NCI-H146 (cell line): ENCODE measurements at places on chromosomes 7 and 10.

- no peak for DNase-seq
These were observed 3.3 kb downstream of the SRGN start for GRCh38 chr10:69091143-69091651.

DNA sequence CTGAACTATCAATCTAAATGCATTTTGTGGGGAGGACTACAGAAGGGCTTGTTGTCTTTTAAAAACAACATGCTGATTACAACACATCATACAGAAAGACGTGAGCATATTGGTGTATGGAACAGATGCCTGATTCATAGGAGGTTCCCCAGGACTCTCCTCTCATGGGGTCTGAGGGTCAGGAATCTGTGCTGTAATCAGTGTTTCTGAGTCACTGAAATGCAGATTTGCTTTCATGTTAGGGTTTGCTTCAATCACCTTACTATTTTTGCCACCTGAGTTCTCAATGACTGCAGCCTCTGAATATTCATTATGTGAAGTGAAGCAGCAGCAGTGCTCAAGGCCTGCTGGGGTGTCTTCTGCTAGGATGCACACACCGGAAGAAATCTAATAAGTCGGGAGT, 550 bp upstream of the ANK3 start:
- no peak for DNase-seq

DNA sequence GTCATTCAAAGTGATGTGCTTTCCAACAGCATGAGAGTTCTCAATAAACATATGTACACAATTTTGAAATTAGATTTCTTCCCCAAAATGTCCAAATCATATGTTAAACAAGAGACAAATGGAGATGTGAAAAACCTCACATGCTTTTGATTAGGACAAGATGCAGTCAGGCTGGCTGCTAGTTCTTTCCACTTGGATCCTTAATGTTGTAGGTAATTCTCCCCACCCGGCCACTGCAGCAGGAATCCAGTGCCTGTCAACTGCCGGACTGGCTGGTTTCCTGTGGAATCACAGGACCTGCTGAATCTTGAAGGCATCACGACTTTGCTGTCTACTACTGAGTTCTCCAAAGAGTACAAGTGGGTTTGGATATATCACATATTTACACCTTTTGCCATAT, 138.6 kb upstream of the AKR1E2 start:
- no peak for DNase-seq

GRCh38 chr7:47484457-47484856, 97.5 kb downstream of the TNS3 start:
- no peak for DNase-seq

- no peak for DNase-seq
These were observed 5.3 kb downstream of the HOXA11 start for GRCh38 chr7:27179503-27180430.

- peak; percentile 16 for DNase-seq
These were observed 100.2 kb upstream of the PRSS58 start for GRCh38 chr7:142357953-142358520.

DNA sequence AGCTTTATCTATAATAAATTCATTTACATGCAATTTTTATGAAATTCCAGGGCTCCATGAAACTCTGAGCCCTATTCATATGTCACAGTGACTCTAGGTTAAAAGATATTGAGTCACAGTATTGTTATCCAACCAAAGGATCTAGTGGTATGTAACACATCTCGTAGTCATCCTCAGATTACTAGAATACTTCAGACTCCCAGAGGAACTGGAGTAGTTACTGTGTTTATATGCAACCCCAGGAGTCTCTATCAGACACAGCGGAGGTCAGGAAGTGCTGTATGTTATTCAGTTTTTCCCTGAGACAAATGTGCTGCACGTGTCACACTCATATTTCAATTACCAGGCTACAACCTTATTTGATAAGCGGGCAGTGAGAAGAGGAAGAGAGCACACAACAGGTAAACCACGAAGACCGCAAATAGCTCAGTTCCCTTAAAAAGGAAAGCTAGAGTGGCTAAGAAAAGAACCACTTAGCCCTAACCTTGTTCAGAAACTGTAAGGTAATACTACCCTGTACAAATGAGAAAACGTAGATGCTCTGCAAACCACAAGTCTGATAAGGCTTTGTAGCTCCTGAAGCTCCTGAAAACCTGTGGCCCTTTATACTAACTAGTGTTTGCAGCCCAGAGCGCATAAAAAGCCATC, 114.0 kb upstream of the CNTNAP2 start:
- DNase-seq: no peak

DNA sequence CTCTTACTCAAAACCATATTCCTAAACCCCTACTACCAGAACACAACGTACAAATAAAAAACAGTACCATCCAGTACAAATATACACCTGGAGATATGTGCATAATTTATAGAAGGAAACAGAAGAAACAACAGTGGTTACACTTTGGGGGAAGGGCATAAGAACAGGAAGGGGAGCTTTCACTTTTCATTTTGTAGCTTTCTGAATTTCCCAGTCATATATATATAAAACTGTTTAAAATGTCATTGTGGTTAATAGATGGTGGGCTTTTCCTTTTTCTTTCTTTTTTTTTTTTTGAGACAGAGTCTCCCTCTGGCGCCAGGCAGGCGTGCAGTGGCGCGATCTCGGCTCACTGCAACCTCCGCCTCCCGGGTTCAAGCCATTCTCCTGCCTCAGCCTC, 47.2 kb downstream of the MALSU1 start:
- no peak for DNase-seq

DNA sequence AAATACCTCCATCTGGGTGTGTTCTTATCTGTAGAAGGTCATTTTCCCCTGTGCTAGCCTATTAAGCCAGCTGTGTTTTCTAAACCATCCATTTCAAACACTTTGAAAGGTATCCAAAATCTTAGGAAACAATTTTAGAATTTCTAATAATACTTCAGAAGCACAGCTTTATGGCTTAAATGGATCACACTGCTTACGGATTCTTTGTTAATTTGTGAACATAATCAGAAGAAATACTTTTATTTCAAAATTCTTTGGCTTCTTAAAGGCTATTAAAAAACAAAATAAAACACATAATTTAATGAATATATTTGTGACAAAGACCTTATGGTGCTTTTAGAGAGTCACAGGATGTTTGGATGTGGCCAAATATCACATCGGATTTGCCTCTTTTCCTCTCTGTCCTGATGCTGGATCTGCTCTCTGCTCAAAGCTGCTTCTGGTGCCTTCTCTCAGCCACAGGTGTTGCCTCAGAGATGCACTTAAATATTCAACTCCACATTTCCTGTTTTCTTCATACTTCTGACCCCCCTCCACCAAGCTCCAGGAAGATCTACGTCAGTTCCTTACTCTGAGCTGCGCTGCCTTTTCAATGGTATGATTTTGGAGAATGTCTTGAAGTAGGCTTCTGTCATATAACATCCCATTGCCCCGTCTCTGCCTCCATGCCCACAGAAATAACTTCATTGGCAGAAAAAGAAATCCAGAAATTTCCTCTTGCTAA, 230.6 kb downstream of the MLLT10 start:
- no peak for DNase-seq

DNA sequence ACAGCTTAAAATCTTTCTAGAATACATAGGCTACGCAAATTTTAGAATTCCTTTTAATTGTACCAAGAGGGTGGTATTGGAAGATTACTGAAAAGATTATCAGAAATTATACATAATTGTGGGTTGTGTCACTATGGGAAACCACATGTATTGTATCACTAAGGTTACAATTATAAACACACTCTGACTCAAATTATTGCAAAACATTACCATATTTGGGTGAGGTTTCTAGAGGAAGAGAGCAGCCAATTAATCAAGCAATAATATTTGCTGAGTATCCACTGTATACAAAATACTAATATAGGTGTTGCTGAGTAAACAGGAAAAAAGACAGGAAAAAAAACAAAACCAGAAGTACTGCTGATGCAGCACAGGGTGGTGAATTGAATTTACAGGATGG, 3.1 kb upstream of the CAPZA2 start:
- peak; percentile 44 for DNase-seq

DNA sequence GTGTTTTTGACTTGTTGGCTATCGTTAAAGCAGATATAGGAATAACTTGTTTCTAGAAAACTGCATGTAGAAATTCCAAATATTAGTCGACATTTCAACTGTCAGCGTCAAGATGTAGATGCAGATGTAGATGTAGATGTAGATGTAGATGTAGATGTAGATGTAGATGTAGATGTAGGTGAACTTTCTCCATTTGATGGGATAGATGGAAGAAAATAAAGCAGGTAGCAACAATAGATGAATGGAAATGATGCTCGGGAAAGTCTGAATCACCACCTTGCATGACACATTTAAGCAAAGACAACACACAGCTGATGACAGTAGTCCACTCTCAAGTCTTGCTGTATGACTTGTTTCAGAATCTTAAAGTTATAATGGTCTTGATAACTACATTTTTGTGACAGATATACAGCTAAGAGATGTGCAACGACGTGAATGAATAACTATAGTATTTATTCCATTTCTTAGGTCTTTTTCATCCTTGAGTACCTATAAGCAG, 53.5 kb downstream of the SND1 start:
- no peak for DNase-seq

GRCh38 chr7:95002775-95003174, 95.4 kb downstream of the PPP1R9A start:
- no peak for DNase-seq

DNA sequence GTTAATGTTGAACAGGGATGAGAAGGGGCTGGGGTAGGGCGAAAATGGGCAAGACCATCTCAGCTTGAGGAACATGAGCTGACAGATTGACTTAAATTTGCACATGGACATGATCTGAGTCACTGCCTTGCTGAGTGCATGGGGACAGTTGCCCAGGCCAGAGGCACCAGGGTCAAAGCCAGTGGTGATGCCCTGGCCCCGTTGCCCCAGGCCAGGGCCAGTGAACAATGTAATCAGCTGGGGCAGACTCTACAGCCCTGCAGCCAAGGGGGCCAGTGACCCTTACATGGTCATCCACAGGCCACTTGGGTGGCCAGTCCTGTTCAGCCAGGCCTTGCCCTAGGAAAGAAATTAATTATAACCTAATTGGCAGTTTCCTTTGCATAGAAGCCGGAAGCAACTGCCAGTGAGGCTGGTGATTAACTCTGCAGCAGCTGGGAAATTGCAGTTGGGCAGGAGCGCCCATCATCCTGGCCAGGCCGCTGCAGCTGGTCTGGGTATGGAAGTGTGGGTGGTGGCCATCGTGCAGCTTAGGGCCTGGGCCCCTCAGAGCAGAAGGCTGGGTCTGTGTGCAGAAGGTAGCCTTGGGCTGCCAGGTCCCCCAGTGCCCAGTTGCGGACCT, 9.6 kb downstream of the RET start:
- peak; percentile 60 for DNase-seq

DNA sequence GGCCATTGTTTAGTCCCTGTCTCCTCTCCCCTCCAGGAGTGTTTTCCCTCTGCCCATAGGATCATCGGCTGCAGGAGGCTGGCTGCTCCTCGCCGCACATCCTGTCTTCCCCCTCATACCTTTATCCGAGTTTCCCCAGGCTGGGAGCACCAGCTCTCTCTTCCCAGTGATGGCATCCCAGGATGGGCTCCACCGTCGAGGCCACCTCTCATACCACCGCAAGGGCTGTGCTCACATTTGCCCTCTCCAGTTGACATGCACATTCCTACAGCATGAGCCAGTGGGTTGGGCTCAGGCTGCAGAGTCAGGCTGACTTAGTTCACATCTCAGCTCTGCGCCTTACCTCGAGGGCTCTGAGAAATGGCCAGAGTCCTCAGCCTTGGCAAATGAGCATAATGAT, 12.1 kb downstream of the HKDC1 start:
- no peak for DNase-seq

DNA sequence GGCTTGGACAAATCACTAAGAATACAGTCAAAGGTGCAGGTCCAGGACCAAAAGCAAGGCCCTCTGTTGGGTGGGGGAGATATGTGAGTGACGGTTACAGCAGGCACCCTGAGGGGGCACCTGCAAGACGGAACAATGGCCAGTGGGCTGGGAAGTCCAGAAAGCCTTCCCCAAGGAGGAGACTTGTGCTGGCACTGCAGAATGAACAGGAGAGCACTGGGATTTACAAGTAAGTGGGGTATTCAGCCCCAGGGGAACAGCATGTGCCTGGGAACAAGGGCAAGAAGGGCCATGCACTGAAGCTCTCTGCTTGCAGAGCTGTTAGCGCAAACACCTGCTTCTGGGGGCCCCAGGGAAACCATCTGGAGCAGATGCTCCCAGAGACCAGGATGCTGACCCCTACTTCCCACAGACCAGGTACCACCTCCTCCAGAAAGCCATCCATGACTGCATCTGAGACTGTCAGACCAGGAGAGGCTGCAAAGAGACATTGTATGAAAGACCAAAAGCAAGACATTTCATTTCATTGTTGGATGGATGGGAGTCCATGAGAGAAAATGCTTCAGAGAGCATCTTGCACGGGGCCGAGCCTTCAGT, 24.6 kb upstream of the ZMIZ1 start:
- no peak for DNase-seq
